ENCODE measurements at places on chromosomes 16 and 17.

GRCh38 chr17:42282478-42283080, 5.7 kb upstream of the STAT5A start:
- no peak for DNase-seq

GRCh38 chr16:85639529-85640253, 26.6 kb downstream of the GSE1 start:
- no peak for DNase-seq

DNA sequence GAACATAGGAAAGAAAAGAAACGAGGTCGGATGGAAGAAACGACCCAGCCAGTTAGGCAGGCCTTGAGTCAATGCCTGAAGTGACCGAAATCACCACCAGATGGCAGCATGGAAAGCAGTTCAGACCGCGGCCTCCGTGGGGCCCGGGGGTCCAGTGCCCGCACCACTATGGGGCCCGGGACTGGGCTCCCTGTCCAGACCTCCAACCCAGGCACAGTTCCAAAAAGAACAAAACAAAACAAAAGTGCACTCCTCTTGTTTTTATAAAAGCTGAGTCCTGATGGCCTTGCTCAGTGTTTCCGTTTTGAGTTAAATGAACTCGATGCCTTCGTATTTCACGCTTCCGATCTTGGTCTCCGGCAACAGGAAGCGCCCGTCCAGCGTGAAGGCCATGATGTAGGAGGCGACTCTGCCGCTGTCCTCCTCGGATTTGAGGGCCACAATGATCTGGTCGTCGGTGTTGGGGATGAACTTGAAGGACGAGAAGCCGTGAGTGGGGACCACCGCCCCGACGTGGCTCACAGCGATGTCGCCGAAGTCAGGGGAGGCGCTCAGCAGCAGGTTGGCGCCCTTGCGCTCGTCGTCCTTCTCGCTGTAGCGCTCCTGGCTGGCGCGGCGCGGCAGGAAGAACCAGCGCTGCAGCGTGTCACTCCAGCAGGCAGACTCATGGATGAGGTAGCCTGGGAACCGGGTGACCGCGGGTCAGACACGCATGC, 13.7 kb upstream of the LGALS3BP start:
- DNase-seq: no peak

GRCh38 chr17:7222972-7223292, 3.2 kb downstream of the ACADVL start:
- no peak for DNase-seq

DNA sequence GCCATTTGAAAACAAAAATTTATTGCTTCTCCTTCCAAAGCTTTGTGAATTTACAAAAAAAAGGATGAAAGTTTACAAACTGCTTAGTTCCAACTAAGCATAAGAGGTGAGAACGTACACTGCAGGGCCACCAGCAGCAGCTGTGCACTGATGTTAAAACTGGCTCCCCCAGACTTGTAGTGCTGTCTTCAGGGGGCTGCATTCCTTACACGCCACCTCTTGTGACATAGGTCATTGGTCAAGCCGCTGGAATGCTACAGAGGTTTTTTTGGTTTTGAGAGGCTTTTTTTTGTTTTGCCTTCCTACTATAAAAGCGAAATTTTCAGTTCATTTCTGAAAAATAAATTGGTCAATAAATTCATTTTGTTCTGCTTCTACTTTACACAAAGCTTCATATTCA, 6.9 kb downstream of the IFT20 start:
- DNase-seq: no peak

DNA sequence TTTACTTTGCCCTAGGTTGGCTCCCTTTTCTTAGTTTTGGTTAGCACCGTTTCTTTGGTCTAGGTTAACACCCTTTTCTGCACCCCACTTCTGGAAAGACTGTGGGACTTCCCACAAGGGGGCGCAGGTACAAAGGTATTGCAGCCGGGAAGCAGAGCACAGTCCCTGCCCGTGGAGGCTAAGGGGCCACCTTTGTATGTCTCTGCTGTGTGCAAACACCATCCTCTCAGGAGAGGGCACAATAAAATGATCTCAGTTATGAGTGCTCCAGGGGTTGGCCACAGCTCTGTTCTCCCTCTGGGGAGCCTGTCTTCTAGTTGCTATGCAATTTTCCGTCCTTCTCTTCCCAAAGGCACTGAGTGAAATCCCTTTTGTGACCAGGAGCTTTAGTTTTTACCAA, 28.4 kb upstream of the TMC5 start:
- no peak for DNase-seq

DNA sequence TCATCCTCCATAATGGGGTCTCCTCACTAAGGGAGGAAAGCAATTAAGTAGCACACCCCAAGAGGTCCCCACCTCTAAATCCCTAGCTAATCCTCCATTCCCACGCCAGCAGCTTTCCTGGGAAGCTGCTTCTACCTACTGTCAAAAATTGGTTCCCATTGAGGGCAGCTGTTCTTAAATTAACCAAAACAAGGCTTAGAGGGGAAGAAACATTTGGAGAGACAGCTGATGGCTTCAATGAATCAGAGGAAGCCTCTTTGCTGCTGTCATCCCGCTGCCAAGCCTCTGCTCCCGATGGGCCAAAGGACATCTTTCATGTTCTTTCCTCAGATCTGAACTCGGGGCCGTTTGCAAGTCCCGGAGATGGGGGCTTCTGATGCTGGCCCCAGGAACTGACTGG, 26.6 kb downstream of the AIPL1 start:
- DNase-seq: no peak

GRCh38 chr16:53968454-53968853, 264.5 kb downstream of the FTO start:
- DNase-seq: no peak

DNA sequence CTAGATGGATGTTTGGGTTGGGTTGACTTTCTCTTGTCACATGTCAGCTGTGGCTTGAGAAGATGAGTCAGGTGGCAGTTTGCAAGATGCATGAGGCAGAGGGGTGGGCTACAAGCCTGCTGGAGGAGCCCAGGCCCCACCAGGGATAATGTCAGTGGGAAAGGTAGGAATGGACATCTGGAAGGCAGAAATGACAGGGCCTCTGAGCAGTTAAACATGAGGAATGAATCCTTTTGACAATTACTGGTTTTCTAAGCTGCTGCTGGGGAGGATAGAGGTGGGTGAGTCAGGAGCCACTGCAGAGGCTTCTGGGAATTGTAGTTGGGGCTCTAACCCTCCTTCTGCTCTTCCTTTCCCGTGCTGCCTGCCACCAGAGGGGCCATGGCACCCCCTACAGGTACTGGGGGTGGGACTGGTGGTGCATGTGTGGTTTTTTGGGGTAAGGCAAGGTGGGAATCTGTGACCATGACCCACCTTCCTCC, 15.7 kb downstream of the SLC52A1 start:
- no peak for DNase-seq

GRCh38 chr17:4540224-4540651, 14.9 kb downstream of the MYBBP1A start:
- no peak for DNase-seq

- no peak for DNase-seq
These were observed 46.2 kb downstream of the MARCHF10 start for GRCh38 chr17:62761884-62762283.

- no peak for DNase-seq
These were observed 36.6 kb downstream of the PHLPP2 start for GRCh38 chr16:71687861-71688260.

GRCh38 chr16:8935989-8936388, 27.7 kb downstream of the USP7 start:
- no peak for DNase-seq

DNA sequence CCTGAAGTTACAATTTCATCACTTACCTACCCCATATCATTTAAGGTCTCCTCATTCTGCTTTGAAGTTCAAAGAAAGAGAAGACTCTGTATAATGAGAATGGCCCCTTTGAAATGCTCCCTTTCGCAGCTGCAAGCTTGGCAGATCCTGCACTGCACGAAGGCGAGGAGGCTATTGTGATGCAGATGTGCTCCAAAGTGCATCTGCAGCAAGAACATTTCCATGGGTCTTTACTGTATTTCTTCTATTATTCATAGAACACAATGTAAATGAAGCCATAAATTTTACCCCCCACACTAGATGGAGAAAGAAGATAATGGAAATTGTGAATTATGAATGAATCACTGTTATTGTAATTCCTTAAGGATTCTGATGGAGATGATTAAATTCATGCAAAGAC, 178.7 kb downstream of the CHD9NB start:
- DNase-seq: no peak

DNA sequence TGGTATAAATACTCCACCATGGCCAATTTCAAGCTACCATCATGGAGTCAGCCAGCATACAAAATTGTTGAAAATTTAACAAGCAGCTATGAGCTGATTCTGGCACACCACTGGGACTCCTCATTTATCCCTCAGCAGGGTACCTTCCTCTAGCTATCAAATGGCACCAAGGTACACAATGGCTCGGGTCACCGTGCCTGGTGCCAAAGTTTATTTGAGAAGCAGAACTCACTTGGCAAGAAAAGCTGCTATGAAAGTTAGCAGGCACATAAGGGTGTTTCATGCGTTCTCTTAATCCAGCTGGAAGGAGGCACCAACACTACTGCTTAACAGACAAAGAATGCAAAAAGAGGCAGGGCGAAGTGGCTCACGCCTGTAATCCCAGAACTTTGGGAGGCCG, 51.6 kb downstream of the IKZF3 start:
- DNase-seq: no peak

- no peak for DNase-seq
These were observed 49.2 kb upstream of the CBFA2T3 start for GRCh38 chr16:89026121-89026612.

GRCh38 chr17:72592967-72593325, 472.1 kb downstream of the SOX9 start:
- DNase-seq: no peak

GRCh38 chr16:84948851-84949610, 62.3 kb downstream of the ZDHHC7 start:
- no peak for DNase-seq

GRCh38 chr16:89691231-89691985, 4.9 kb downstream of the CDK10 start:
- DNase-seq: no peak

Measured in COLO829 (cell line).